ENCODE measurements at places on chromosomes 5 and 9. TPM values are rescaled to one million over a fixed set of nuclear protein-coding genes. Genes with fewer than 3 reads are reported as not detected.

GRCh38 chr5:2261004-2261703, 378.4 kb upstream of the IRX4 start:
- H3K4me1 ChIP-seq = no peaks in the 10 kb centered on the region
- H3K4me3 ChIP-seq = no peak overlapping the region
- H3K36me3 ChIP-seq = no peaks in the 10 kb centered on the region
- no peak overlapping the region for H3K27ac ChIP-seq
- no peak for DNase-seq
- no peaks in the 10 kb centered on the region for H3K27me3 ChIP-seq

Gene OR1L4
- not detected for total RNA-seq

DNA sequence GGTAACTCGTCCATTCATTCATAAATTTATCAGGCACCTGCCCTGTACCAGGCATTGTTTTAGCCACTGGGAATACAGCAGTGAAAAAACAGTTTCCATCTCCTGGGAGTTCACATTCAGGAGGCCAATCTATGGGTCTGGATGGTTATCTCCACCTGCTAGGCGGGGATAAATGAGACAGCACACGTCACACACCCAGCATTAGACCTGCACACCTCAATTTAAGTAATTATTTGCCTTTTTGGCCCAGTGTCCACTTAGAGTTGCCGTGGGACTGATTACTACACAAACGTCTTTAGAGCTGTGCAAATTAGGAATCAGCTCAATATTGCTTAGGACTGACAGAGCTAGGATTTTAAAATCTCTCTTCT, 46.1 kb downstream of the STK10 start:
- H3K4me1 ChIP-seq = 0 out of 2 replicates have a peak, but pooled peaks cover 3% of the 10 kb centered on the region
- no peak for DNase-seq
- no peak overlapping the region for H3K4me3 ChIP-seq
- H3K36me3 ChIP-seq = no peaks in the 10 kb centered on the region

Gene FABP6
- total RNA-seq = not detected

DNA sequence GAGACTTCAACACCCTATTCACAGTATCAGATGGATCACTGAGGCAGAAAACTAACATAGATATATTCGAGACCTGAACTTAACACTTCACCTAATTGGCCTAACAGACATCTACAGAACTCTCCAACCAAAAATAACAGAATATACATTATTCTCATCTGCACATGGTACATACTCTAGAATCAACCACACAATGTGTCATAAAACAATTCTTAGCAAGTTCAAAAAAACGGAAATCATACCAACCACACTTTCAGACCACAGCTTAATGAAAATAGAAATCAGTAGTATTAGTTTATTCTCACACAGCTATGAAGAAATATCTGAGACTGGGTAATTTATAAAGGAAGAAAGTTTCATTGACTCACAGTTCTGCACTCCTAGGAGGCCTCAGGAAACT, 387.9 kb downstream of the DEPDC1B start:
- no peak overlapping the region for H3K4me3 ChIP-seq
- peaks cover 7% of the 10 kb centered on the region for H3K27me3 ChIP-seq
- no peaks in the 10 kb centered on the region for H3K36me3 ChIP-seq

- no peaks in the 10 kb centered on the region for H3K36me3 ChIP-seq
- H3K27ac ChIP-seq = no peak overlapping the region
- H3K4me1 ChIP-seq = peaks cover 5% of the 10 kb centered on the region
- H3K4me3 ChIP-seq = no peak overlapping the region
- no peaks in the 10 kb centered on the region for H3K27me3 ChIP-seq
These were observed 2.4 kb upstream of the PSAT1 start for GRCh38 chr9:78294290-78295176.

- H3K4me3 ChIP-seq = no peak overlapping the region
- H3K36me3 ChIP-seq = no peaks in the 10 kb centered on the region
These were observed 93.0 kb downstream of the PRKACG start for GRCh38 chr9:68920921-68921320.

DNA sequence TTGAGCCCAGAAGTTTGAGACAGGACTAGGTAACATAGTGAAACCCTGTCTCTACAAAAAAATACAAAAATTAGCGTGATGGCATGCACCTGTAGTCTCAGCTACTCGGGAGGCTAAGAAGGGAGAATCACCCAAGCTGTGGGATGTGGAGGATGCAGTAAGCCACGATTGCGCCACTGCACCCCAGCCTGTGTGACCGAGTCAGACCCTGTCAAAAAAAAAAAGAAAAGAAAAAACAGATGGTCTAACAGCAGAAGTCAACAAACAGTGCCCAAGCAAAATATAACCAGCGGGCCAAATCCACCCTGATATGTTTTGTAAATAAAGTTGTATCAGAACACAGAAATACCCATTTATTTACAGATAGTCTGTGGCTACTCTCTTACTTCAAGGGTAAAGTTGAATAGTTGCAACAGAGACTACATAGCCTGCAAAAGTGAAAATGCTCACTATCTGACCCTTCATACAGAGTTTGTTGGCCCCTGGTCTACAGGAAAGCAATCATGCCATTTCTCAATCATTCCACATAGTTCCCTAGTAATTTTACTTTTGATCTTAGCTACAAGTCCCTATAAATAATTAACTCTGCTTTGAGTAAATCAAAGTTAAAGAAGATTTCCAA, 383.7 kb downstream of the TLE1 start:
- DNase-seq = no peak
- peaks cover 11% of the 10 kb centered on the region for H3K27me3 ChIP-seq
- no peaks in the 10 kb centered on the region for H3K36me3 ChIP-seq
- no peaks in the 10 kb centered on the region for H3K4me1 ChIP-seq

GRCh38 chr9:27460226-27461023, 63.7 kb upstream of the IFNK start:
- no peaks in the 10 kb centered on the region for H3K36me3 ChIP-seq
- peaks cover 4% of the 10 kb centered on the region for H3K4me1 ChIP-seq
- no peak overlapping the region for H3K27ac ChIP-seq
- DNase-seq = peak; percentile 34
- H3K27me3 ChIP-seq = no peaks in the 10 kb centered on the region

DNA sequence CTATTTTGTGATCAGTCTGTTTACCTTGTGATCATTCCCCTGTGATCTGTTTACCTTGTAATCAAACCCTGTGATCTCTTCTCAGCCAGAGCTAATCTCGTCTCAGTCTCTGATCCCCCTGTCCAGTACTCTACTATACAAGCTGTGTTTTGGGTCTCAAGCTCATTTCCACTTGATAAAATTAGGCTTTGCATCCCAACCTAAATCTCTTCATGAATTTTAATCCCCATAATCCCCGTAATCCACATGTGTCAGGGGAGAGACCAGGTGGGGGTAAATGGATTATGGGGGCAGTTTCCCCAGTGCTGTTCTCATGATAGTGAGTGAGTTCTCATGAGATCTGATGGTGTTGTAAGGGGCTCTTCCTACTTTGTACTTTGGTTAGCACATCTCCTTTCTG, 157.2 kb downstream of the PRR16 start:
- no peak overlapping the region for H3K27ac ChIP-seq
- H3K4me3 ChIP-seq = no peak overlapping the region
- DNase-seq = no peak

Gene PCDHGA12
- total RNA-seq = 10.9 TPM

Gene AIF1L
- total RNA-seq = not detected

DNA sequence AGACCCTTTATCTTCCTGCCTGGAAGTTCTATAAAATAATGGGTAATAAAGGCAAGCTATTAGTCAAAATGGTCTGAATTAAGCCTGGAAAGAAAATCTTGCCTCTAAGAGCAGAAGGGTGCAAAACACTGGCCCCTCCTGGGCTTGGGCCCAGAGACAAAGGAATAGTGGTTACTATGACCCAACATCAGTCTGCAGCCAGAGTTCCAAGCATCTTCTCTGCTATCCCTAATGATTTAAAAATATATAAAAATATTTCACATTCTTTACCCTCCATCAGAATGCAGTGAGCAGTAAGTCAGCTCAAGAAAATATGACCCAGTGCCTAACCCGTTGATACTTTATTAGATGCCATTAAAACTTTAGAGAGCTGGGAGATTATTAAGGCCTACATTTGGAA, 14.7 kb downstream of the TNFAIP8 start:
- peak; percentile 26 for DNase-seq
- no peak overlapping the region for H3K27ac ChIP-seq
- no peak overlapping the region for H3K4me3 ChIP-seq
- H3K36me3 ChIP-seq = no peaks in the 10 kb centered on the region
- H3K27me3 ChIP-seq = no peaks in the 10 kb centered on the region

- no peak overlapping the region for H3K4me3 ChIP-seq
- H3K36me3 ChIP-seq = peaks cover 11% of the 10 kb centered on the region
- H3K27ac ChIP-seq = no peak overlapping the region
- peaks cover 13% of the 10 kb centered on the region for H3K27me3 ChIP-seq
- DNase-seq = no peak
These were observed 13.9 kb downstream of the NR2F1 start for GRCh38 chr5:93596676-93597490.

Gene EIF4E1B
- not detected for total RNA-seq

Gene C5orf52
- not detected for total RNA-seq

Gene C6
- not detected for total RNA-seq

GRCh38 chr9:6938447-6938846, 180.7 kb downstream of the KDM4C start:
- peak overlapping the region; percentile 33 for H3K4me3 ChIP-seq
- H3K27ac ChIP-seq = peak overlapping the region; percentile 32
- H3K4me1 ChIP-seq = peaks cover 23% of the 10 kb centered on the region
- no peaks in the 10 kb centered on the region for H3K36me3 ChIP-seq
- no peaks in the 10 kb centered on the region for H3K27me3 ChIP-seq

Gene CAPSL
- total RNA-seq = 4.5 TPM

DNA sequence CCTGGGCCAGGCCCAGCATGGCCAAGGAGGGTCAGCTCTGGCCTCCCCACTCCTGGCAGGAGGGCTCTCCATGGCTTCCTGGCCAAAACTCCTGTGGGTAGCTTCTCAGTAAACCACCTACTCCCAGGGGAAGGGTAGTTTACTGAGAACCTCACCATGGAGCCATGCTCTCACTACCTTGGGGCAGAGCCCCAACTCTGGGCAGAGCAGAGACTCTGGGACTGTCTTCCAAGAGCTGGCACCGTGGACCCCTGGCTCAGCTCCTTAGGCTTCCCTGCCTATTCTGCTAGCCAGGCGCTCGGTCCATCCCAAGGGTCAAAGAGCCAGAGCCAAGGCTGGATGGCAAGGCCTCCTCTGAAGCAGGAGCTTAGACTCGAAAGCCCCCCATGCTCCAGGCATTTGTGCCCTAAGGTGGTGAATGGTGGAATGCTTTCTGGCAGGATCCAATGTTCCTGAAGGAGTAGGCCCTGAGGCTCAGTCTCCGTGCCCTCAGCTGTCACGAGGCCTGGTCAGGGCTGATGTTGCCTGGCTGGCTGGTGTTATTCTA, 19.6 kb downstream of the TCF7 start:
- no peak for DNase-seq
- no peaks in the 10 kb centered on the region for H3K27me3 ChIP-seq
- H3K27ac ChIP-seq = no peak overlapping the region

- H3K27ac ChIP-seq = no peak overlapping the region
- peak; percentile 42 for DNase-seq
- H3K36me3 ChIP-seq = peaks cover 7% of the 10 kb centered on the region
- peaks cover 15% of the 10 kb centered on the region for H3K4me1 ChIP-seq
- H3K27me3 ChIP-seq = no peaks in the 10 kb centered on the region
These were observed 36.7 kb downstream of the ANKH start for GRCh38 chr5:14834584-14835550.

DNA sequence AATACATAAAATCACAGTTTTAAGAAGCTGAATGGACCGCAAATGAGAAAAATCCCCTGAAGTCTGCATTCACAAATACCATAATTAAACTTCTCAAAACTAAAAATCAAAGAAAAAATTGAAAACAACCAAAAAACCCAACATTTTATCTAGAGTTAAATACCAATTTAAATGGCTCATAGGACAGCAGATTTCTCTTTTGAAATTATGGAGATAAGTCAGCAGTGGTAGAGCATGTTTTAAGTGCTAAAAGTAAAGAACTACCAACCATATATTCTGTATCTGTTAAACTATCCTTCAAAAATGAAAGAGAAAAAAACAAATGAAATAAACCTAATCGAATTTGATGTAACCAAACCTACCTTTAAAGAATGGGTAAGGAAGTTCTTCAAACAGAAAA, 862.8 kb downstream of the TAF11L14 start:
- H3K4me1 ChIP-seq = no peaks in the 10 kb centered on the region
- H3K27ac ChIP-seq = no peak overlapping the region
- DNase-seq = no peak
- H3K36me3 ChIP-seq = no peaks in the 10 kb centered on the region
- no peaks in the 10 kb centered on the region for H3K27me3 ChIP-seq

GRCh38 chr5:33936381-33937016, at the start of gene RXFP3:
TSS of gene RXFP3 (plus strand) at chr5:33936386. CDS start at chr5:33936741, 355 bp downstream.
- no peak within 1 kb of the TSS for H3K27ac ChIP-seq
- peaks cover 51% of the 10 kb centered on the region for H3K27me3 ChIP-seq
- H3K36me3 ChIP-seq = no peaks in the 10 kb centered on the region
- H3K4me1 ChIP-seq = peaks cover 7% of the 10 kb centered on the region

- peaks cover 19% of the 10 kb centered on the region for H3K27me3 ChIP-seq
- no peak overlapping the region for H3K4me3 ChIP-seq
- DNase-seq = no peak
- H3K4me1 ChIP-seq = no peaks in the 10 kb centered on the region
- no peaks in the 10 kb centered on the region for H3K36me3 ChIP-seq
These were observed 51.8 kb upstream of the ZBTB43 start for GRCh38 chr9:126752881-126753670.

Gene GPR21
- total RNA-seq = 0.65 TPM

DNA sequence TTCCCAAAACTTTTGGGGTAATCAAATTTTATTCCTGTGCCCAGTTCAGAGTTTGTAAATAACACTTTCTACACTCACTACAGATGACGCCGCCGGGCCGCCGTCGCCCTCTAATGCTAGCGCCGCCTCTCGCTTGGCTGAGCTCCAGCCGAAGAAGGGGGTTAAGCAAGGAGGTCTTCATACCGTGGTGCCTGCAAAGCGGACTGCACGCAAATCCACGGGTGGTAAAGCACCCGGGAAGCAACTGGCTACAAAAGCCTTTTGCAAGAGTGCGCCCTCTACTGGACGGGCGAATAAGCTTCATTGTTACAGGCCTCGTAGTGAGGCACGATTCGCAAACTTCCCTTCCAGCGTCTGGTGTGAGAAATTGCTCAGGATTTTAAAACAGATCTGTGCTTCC, 280.4 kb downstream of the MEF2C start:
- no peak for DNase-seq
- no peaks in the 10 kb centered on the region for H3K27me3 ChIP-seq
- H3K36me3 ChIP-seq = no peaks in the 10 kb centered on the region

DNA sequence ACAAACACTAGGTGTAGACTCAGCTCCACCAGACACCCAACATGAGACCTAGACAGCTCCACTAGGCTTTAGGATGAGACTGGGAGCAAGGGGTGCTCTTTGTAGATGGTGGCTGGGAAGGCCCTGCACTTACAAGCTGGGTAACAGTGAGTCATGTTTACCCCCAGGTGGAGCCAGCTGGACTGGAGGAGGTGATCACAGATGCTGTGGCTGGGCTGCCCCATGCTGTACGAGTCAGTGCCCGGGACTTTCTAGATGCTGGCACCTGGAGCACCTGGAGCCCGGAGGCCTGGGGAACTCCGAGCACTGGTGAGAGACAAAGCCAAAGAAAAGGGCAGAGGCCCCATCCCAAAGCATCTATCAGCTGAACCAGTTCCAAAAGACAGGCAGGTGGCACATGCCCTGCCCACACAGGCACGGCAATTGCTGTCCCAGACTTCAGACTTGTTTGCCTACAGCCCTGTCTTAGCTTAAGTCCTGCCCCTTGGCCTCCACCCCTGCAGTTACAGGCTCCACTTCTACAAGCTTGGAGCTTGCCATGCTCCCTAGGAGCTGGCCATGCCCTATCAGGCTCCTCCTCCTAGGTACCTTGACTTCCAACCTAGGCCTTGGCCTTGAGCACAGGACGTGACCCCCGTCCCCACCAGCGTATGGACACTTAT, 2.7 kb downstream of the CCL27 start:
- no peak overlapping the region for H3K4me3 ChIP-seq
- DNase-seq = no peak
- peaks cover 5% of the 10 kb centered on the region for H3K4me1 ChIP-seq

Data from GM23248 (cell line).